HTR-8/SVneo (cell line): ENCODE measurements at places on chromosomes 1 and 21.

- no peak for DNase-seq
These were observed 1.2 kb downstream of the RGL1 start for GRCh38 chr1:183806125-183806524.

DNA sequence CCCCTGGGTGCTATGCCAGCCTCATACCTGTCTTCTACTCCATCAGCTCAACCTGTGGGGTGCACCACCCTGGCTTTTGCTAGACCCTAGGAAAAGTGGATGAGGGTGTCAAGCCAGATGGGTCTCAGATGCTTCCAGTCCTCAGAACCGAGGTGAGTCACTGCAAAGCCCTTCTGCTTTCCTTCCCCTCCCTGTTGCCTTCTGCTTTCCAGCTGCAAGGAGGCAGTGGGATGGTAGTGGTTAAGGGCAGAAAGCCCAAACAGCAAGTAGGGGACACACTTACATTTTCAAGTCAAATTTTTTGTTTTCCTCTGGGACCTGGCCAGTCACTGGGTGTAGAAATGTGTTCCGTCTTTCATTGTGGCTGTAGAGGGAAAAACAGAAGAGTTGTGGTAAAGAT lies 60.7 kb upstream of the GOLT1A start:
- DNase-seq, result no peak

DNA sequence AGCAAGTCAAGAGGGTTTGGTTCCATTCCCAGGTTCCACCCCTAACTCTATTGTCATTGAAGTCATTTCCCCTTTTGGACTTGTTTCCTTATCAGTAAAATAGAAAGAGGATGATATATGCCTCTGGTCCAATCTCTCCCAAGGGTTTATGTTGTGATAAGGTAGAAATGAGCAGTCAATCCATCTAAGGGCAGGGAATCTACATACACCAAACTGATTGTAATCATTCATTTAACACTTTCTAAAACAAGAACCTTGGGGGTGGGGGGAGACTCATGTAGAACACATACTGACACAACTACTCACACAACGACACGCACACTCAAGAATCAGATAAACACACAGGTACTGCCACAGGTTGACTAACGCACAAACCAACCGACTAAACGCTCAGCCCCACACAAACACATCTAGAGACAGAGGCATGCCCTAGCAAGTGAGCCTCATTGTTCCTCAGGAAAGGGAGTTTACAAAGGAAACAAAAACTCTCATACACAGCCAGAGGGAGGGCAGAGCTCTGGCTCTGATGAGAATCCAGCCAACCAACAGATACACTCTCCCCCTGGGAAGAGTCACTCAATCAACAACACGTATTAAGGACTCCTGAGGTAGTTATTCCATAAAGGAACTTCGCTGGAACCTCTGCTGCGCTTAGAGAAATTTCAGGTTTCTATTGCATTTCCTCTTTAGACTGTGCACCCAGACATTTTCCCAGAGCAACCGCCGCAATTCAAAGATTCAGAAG lies 1.0 kb downstream of the F11R start:
- no peak for DNase-seq

- no peak for DNase-seq
These were observed 40.0 kb upstream of the SIM2 start for GRCh38 chr21:36658926-36659325.

GRCh38 chr1:31653717-31654473 lies 9.2 kb upstream of the PEF1 start:
- DNase-seq, result no peak

DNA sequence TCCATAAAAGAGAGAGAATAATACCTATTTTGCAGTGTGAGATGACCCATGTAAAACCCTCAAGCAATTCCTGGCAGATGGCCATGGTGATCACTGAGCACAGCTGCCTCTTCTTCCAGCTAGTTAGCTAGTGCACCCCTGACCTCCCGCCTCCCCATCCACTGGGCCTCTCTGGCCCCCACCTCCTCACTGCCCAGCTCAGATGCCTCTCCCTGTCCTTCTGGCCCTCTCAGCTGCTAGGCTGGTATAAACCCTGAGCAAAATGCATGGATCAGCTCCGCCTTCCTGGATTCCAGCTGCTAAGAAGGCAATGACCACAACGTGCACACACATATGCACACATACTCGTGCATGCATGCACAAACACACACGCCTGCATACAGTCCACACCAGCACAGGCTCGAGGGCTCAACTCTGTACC lies 117.2 kb downstream of the DMRTB1 start:
- no peak for DNase-seq
